ENCODE measurements at places on chromosomes 5 and 9.

DNA sequence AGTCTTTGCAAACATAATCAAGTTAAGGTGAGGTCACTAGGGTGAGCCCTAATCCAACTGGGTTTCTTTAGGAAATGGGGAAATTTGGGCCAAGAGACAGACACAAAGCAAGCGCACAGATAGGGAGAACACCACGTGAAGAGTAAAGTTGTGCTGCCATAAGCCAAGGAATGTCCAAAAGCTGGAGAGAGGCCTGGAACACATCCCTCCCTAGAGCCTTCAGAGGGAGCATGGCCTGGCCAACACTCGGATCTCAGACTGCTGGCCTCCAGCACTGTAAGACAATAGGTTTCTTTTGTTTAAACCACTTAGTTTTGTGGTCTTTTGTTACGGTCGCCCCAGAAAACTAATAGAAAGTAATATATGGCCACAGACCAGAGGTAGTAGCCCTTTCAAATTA lies 8.1 kb upstream of the ROR2 start:
- DNase-seq: no peak

- DNase-seq: no peak
These were observed at the start of gene AK1 for GRCh38 chr9:127877566-127877998. Gene AK1, minus strand, starts transcription at chr9:127877675. Its CDS starts 3,058 bp downstream, at chr9:127874617.

GRCh38 chr9:110064803-110065202 lies 143.2 kb downstream of the C9orf152 start:
- no peak for DNase-seq

DNA sequence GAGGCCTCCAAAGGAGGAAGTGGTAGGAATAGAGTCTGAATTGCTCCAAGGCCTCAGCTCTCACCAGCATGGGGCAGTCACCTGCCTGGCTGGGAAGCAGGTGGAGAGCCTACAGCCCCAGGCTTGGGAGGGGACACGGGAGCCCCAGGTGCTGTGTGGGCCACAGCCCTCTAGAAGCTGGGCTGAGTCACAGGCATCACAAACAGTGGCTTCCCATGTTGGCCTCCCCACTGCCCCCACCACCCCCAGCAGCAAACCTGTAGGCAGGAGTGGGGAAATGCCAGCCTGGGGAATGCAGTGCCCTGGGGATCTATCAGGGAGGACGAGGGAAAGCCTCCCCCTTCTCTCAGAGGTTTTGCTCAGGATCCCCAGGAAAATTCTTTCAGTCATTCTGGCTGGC lies 309.6 kb downstream of the SLIT3 start:
- no peak for DNase-seq

GRCh38 chr5:34505731-34506130 lies 150.4 kb upstream of the RAI14 start:
- no peak for DNase-seq

DNA sequence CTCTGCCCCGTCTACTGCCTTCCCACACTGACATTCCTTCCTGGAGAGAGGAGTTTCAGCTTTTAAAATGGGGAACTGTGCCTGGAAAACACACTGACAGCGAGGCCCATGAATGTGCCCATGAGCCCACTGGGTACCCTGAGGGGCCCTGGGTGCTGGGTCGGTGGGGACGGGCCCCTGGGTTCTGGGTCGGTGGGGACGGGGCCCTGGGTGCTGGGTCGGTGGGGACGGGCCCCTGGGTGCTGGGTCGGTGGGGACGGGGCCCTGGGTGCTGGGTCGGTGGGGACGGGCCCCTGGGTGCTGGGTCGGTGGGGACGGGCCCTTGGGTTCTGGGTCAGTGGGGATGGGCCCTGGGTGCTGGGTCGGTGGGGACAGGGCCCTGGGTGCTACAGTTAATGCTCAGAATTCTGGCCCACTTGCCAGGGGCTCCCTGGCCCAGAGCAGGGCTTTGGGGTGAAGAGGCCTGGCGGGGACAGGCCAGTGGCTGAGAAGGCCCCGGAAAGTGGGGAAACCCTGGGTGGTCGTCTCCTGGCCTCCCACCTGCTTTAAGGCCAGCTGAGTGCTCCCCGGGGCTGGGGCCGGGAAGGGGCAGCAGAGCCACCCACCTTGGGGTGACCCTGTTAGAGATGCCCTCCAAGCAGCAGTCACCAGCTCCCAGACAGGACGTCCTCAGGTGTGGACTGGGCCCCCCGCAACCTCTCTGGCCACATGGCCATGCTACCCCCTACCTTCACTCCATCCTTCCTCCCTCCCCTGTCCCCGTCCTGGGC lies 2.5 kb downstream of the GPSM1 start:
- DNase-seq: no peak

DNA sequence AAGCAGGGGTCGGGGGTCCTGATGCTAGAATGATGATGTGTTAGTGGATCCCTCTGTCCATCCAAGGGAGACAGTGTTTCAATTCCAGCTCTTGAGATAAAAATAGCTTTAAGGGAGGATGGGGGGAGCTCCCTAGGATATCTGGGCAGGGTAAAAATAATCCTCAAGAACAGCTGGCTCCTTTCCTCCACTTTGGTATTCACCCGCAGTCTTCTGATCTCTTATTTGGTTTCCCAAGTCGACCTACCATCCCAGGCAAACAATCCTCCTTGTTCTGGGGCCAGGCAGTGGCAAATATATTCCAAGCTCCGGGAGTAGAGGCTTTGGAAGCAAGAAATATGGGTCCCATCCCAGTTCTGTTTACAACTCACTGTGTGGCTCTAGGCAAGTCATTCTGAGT lies 14.5 kb upstream of the COL27A1 start:
- DNase-seq: no peak

DNA sequence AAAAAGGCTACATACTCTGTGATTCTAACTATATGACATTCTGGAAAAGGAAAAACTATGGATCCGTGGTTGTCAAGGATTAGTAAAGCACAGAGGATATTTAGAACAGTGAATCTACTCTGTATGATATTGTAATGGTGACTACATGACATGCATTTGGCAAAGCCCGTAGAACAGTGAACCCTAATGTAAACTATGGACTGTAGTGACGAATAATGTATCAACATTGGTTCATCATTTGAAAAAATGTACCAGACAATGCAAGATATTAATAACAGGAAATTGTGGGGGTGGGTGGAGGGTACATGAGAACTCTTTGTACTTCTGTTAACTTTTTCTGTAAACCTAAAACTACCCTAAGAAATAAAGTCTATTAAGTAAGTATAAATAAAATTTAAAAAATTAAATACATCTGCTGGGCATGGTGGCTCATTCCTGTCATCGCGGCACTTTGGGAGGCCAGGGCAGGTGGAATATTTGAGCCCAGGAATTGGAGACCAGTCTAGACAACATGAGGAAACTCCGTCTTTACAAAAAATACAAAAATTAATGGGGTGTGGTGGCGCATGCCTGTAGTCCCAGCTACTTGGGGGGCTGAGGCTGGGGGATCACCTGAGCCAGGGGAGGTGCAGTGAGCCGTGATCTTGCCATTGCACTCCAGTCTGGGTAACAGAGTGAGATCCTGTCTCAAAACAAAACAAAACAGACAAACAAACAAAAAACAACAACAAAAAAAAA lies 101.7 kb upstream of the TBC1D2 start:
- DNase-seq: no peak

All from NCI-H2081 treated with DMSO at 0.1 percent for 48 hours (cell line).